ENCODE measurements at places on chromosomes 1 and 21.

DNA sequence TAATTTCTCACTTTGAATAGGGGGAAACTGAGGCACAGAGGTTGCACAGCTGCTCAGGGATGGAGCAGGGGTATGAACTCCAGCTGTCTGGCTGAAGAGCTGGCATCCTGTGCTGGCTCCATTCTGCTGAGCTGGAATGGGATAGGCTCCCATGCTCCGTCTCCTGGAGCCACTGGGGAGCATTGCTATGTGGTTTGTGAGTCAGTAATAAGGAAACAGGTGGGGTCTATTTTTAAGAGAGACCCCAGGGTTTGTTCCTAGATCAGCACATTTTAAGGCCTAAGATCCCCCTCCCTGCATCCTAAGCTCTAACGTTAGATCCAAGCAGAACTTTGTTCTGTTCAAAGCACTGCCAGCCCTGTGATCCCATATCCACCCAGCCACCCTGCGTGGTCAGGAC lies 72.2 kb downstream of the LACTBL1 start:
- DNase-seq = no peak

DNA sequence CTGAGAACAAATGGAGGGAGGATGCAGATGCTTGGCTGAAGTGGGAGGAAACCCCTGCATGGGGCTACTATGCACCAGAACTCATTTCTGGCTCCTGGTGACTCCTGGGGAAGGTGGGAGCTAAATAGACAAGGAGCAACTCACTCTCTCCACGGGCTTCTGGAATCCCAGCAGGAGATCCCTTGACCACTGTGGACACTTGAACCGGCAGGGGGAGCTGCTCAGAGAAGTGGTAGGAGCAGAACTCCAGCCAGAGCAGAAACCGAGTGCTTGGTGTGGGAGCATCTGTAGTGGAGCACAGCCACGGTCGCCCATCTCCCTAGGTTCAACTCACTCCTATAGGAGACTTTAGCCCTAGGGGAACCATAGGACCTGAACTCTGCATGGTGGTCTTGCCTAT lies 205.6 kb upstream of the GJB5 start:
- no peak for DNase-seq

DNA sequence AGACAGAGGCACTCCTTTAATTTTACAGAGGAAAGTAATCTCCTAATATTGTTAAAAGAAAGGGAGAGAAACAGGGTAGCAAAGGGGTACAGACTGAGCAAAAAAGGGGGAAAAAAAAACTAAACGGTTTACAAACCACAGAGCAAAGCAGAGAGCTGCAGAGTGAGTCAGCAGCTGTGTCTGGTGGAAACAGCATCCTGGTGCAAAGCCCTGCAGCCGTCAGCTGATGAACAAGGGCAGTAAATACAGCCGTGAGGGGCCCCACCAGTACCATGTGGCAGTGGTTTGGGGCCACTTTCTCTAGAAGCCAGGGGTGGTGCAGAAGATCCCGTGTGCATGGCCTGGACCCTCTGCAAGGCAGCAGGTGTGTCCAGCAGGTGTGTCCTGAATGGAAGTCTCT lies 111.3 kb downstream of the ERG start:
- DNase-seq = no peak

DNA sequence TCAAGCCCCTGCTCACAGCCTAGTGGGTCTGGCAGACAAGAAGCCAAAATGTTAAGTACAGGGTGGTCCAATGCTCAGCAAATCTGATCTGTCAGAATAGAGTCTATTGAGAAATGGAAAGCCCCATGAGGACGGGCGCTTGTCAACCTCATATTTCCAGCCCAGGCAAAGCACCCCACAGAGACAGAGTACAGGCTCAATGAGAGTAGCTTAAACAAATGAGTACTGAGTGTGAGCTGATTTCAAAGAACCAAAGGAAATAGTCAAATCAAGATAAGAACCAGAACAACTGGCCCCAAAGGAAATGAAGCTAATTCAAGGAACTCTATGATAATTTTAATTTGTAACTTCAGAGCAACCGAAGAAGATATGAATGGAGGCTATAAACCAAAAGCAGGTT lies 44.6 kb upstream of the SLC30A1 start:
- DNase-seq = no peak

DNA sequence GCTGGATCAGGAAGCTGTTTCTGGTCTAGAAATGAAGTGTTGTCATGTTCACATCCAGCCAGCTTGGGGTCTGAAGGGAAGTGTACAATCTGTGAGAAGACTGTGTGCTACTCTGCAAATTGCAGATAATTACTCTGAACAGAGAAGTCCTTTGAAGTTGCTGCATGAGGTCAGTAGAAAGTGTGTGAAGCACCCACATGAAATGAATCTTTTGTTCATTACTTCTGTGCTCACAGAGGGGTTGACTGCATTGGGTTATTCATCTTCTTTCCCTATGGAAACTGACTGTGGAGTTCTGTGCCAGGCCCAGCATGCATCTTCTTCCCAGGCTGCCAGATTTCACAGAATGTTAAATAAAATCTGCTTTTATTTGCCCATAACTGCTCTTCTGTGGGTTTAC lies 47.1 kb downstream of the CTH start:
- no peak for DNase-seq

DNA sequence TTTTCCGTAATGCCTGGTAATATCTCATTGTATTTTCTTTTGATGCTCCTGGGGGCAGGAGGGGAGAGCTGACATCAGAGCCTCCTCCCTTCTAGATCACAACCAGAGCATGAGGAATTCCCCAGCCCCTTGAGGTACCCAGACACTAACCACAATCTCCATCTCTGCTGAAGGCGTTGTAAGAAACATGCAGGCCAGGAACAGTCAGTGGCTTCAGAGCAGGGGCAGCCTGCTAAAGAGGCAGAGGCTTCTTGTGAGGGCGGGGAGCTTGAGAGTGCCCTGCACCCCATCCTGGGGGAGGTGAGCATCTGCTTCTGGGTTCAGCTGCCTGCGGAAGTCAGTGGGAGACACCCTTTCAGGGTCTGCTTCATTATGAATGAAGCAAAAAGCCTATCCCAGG lies 19.0 kb downstream of the MAPKAPK2 start:
- DNase-seq = no peak

DNA sequence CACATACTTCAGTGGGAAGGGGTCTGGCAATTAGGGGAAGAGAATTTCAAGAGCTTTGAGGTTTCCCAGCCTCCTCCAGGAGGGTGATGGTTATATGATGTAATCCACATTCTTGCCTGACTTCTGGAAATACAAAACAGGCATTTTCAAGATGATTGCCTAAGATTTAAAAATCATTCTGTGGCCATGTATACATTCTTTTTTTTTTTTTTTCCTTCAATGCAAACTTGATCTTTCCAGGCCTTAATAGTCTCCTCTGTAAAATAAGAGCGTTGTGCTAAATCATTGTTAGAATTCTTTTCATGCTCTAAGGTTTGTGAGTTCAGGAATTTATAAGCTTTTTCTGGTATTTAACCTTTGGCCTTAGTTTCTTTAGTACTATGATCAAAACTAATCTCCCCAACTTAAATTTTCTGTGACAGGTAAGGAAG lies 192.3 kb upstream of the HMCN1 start:
- no peak for DNase-seq

DNA sequence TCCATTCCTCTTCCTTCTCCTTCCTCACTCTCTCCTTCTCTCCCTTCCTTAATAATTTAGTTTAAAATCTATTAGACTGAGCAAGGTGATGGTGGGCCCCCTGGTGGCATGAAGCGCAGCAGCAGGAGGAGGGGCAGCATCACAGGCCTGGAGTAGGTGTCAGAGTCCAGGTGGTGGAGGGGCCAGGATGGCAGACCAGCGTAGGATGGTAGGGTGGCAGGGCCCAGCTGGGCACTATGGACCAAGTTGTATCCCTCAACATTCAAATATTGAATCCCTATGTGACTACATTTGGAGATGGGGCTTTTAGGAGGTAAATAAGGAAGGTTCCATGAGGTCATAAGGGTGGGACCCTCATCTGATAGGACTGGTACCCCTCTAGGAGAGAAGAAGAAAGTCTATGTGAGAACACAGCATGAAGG lies 61.0 kb downstream of the WDR4 start:
- peak; percentile 5 for DNase-seq

GRCh38 chr1:179327679-179328078 lies 34.1 kb downstream of the SOAT1 start:
- no peak for DNase-seq

GRCh38 chr1:79235301-79236002 lies 228.9 kb upstream of the ADGRL4 start:
- no peak for DNase-seq

DNA sequence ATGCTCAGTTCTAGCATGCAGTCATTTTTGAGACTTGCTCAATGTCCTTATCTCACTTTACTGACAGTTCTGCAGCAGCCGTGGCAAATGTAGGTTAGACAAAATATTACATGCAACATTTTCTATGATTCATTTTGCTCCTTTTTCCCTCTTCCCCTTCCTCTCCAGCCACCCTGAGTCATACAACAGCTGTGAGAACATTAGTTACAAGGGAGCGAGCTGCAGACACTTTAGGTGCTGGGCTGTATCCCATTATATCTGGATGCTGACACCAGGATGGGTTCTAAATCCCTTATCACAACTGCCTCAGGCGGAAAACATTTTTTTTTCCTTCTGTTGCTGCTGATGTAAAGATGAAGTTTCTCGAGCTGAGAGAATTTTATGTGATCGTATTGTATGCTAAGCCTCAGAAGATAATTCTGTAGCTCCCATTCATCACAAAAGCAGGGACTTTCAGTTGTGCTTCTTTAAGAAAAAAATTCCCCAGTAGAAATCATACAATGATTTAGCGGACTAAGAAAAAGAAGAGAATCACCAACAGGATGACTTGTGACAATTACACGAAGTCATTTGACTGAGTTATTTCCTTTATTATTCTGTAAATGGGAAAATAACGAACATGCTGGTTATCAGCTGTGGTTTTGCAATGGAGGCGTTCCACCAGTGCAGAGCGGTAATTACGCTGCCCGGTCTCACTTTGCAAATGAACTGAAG lies 345.0 kb downstream of the DISC1 start:
- no peak for DNase-seq

DNA sequence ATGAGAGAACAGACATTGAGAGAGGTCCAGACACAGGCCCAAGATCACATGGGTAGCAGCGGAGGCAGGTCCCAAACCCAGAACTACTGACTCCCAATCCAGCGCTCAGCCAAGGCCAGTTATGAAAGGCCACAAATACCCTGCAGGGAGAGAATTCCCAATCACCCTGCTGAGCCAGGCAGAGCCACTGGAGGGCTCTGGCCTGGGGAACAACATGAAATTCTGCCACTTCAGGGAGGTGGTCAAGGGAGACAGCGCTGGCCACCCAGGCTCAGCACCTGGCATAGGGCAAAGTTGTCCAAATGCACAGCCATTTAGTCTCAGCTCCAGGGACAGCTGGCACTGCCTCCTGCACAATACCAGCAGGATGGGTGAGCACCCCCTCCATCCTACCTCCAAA lies 27.5 kb downstream of the SLC9A1 start:
- DNase-seq = no peak

DNA sequence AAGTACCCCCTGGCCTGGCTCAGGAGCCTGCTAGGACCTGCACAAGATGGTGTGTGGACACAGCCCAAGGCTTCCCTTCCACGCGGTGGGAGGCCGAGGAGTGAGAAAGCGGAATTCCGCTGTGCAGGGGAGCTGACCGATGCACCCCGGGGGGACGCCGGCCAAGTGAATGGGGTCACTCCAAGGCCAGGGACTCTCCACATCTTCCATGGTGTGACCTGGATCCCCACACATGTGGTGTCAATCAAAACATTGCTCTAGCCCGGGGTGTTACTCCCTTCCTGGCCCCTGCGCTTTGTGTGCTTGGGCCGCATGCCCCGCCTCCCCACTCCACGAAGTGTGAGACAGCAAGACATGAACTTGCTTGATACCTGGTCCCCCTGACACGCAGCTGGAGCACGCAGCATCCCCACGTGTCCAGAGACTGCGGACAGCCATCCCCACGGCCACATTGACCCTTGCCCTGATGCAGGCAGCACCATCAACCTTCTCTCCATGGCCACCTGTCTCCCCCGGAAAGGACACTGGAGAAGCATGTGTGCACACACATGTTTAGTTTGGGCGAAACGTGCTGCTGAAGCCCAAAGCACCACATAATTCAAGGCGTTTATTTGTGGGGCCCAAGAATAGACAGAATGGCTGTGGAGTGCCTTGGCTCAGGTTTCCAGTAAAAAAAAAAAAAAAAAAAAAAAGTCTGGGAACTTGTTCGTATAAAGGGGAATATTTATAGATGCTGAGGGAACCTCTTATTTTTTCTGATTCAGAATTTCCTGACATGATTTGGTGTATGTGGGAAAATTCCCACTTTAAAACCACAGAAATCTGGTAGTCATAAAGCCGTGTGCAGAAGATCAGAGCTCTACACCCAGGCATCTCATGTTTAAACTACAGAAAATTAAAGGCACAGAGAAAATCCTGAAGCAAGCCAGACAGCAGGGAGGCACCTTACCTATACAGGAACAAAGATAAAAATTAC lies 171.7 kb downstream of the HUNK start:
- no peak for DNase-seq

DNA sequence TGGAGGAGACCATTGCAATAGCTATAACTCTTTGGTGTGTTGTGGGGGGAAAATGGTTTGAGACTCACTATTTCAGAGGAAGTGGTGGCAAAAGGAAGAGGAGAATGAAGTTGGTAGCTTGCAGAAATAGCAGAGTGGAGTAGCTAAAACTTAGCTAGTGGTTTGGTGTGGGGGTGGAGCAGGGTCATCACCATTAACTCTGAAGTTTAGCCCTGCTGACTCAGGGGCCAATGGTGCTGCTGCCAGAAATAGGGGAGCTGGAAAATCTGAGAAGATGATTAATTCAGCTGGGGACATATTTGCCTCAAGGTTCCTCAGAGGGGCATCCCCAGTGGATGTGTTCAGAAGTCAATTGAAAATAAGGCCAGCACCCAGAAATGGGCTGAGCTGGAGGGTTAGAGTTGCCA lies 65.4 kb downstream of the RUNX1 start:
- no peak for DNase-seq

GRCh38 chr1:84164161-84164560 lies 20.1 kb downstream of the PRKACB start:
- DNase-seq = no peak

DNA sequence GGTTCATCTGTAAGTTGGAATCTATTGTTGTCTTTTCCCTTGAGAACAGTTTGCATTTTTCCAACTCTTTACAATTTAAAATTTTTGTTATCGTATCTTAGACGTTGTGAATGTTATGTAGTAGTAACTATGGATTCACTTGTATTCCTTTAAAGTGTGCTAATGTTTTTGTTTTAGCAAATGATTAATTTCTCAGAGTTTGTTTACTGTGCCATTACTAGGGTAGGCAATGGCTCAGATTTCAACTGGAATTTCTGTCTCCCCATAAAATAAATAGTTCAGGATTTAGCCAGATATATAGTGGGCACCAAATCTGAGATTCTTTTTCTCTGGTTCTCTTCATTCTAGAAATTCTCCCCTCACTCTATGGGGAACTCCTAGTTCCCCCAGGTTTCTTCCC lies 896.5 kb downstream of the PLA2G4A start:
- no peak for DNase-seq

DNA sequence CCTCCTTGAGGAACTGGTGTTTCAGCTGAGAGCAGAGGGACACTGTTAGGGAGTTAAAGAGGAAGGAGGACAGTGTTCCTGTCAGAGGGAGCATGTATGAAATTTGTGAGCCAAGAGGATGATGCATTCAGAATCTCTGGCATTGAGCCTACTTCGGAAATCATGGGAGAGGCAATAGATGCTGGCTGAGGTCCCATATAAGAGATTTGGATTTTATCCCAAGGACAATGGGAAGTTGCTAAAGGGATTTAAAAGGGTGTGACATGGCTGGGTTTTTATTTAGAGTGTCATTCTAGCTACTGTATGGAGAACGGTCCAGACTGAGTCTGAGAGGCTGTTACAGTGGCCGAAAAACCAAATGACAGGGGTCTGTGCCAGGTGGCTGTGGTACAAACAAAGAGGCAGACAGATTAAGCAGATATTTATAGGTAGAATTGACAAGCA lies 403.2 kb upstream of the B3GALT2 start:
- DNase-seq = peak; percentile 58
